Stimulated activated CD4-positive, alpha-beta T cell treated with anti-CD3 and anti-CD28 coated beads, Interleukin-12 subunit alpha, Interleukin-12 subunit beta, amount 100 ng/mL, for 48 hours (primary cell): ENCODE measurements at places on chromosomes 5 and 9.

DNA sequence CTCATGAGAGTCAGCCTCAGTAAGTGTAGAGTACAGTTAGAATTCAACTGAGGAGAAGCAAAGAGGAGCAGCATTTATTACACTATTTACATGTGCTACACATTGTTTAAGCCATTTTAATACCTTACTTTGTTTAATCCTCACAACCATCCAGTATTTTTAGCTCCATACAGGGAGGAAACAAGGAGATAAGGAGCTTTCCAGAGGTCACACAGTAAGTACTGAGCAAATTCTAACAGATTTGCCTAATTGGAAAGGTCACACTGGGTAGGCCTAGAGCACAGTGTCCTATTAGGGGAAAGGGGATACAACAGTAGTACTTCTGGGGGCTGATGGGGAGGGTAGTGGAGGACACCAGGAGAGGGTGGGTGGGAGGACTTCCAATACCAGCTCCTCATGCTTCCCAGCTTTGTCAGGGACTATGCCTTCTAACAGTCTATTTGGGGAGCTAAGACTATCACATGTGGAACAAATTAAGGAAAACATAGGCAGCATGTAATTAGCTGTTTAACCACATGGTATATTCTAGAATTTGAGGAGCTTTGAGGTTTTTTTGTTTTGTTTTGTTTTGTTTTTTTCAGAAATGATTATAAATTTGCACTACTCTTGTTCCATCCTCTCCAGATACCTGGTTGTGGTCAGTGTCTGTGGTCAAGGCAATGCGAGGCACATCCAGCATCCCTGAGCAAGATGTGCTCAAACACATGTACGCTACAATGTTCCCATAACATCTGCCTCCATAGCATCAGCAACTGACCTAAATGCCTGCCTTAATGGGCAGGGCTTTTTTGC is 96.0 kb upstream of the SLC12A2 start:
- no peak for DNase-seq

DNA sequence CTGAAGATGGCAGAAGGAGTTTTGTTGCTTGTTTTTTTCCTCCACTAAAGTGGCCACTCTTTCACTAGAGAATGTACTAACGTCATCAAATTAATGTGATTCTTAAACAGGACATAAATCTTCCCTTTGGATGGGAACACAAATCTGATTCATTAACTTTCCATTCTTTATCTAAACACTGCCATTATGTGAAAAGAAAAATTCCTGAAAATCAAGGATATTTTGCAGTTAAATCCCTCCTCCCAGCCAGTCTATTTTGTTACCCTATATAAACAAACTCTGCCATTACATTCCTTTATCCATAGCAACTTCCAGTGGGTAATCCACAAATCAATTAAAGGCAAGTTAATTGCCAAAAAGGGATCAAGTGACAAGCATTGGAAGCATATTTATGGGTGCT is 546.5 kb downstream of the PDE4D start:
- no peak for DNase-seq

DNA sequence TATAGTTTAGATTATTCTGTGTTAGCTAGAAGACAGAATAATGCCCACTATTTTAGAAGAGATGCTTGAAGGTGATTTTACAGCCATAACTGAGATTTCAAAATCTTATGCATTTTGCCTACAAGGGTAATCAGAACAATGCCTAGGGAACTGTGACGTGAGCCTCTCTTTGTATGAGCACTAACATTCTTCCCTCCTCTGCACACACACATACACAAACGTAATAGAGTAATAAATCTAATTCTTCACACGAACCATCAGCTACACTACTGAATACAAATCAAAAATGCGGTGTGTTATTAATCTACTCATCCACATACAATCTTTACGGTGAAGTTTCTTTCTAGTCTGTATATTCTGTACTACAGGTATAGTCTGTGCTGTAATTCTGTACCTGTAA is 227.8 kb downstream of the PLK2 start:
- no peak for DNase-seq

GRCh38 chr9:89815903-89816573 is 211.2 kb downstream of the GADD45G start:
- DNase-seq, result no peak

GRCh38 chr9:116859763-116860162 is 172.7 kb downstream of the TRIM32 start:
- DNase-seq, result no peak

DNA sequence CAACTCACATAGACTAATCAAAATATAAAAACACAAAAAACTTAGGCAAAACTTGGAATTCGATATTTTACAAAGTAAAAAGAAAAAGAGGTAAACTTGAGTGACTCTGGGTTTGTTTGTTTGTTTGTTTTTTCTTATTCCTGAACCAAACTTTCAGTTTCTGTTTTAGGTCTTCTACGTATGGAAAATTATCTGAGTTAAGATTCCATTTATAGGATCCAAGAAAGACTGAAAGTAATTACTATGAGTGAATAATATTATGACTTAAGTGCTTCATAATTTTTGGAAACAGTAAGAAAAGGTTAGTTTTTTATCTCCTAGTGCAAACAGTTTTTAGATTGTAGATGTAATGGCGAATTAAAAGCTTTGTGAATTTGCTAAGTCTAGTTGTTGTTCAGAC is 13.2 kb downstream of the ST8SIA4 start:
- DNase-seq, result no peak
